GM23248 (cell line): ENCODE measurements at places on chromosomes 6 and 20. TPM values are rescaled to one million over a fixed set of nuclear protein-coding genes. Genes with fewer than 3 reads are reported as not detected.
A peak's percentile ranks its signal among the peaks of the same experiment; 100 is the strongest.

ARMH2 gene
- not detected in 2 replicates for total RNA-seq

CST4 gene
- not detected in 2 replicates for total RNA-seq

DEF6 gene
- total RNA-seq: 2.6 and 4.9 TPM in 2 replicates

GRCh38 chr20:61706259-61706961 is 359.3 kb downstream of the TAF4 start:
- H3K36me3 ChIP-seq: no peaks in the 10 kb centered on the region
- no peaks in the 10 kb centered on the region for H3K4me1 ChIP-seq
- H3K4me3 ChIP-seq: no peak overlapping the region
- no peak overlapping the region for H3K27ac ChIP-seq
- H3K27me3 ChIP-seq: 0 out of 2 replicates have a peak, but pooled peaks cover 3% of the 10 kb centered on the region

- H3K27me3 ChIP-seq: no peaks in the 10 kb centered on the region
- H3K4me1 ChIP-seq: peaks cover 43% of the 10 kb centered on the region
- peak; percentile 30 for DNase-seq
- H3K4me3 ChIP-seq: peak overlapping the region; percentile 84
These were observed 2.0 kb downstream of the FYN start for GRCh38 chr6:111871207-111871606.

- DNase-seq: no peak
- peaks cover 12% of the 10 kb centered on the region; the same call in 1 of the 2 replicates for H3K4me1 ChIP-seq
- H3K27me3 ChIP-seq: no peaks in the 10 kb centered on the region
- no peaks in the 10 kb centered on the region; the same call in none of the 2 replicates for H3K36me3 ChIP-seq
These were observed 3.7 kb downstream of the ACOT8 start for GRCh38 chr20:45853484-45853883.

GRCh38 chr20:2692886-2693285 is 306 bp downstream of the EBF4 start:
- no peaks in the 10 kb centered on the region for H3K4me1 ChIP-seq
- H3K27ac ChIP-seq: no peak overlapping the region
- H3K36me3 ChIP-seq: no peaks in the 10 kb centered on the region

DNA sequence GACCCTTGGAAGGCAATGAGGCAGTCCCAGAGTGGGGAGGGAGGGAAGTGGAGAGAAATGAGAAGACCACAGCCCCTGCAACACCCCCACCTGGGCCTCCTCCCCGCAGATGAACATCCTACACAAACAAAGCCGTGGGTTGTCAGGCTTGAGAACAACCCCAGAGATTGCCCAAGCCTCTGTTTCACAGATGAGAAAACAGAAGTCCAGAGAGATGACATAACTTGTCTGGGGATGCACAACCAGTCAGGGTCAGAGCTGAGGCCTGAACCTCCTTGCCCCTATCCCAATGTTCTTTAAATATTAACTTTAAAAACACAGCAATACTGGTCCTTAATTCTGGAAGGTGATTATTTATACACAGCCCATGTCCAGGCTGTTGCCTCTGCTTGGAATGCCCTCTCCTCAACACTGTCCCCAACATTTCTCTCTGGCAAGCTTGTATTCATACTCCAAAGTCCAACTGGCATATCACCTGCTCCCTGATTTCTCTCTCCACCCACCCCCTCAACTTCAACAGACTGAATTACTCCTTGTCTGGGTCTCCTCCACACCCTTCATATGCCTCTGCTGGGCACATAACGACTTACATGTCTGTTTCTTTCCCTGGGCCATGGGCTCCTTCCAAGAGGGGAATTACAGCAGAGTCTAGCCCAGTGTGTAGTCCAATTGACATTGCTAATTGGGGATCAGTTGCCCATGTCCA is 135.5 kb upstream of the LRFN2 start:
- H3K36me3 ChIP-seq: no peaks in the 10 kb centered on the region
- H3K4me3 ChIP-seq: no peak overlapping the region
- peak; percentile 62 for DNase-seq
- H3K27me3 ChIP-seq: no peaks in the 10 kb centered on the region
- H3K27ac ChIP-seq: no peak overlapping the region
- peaks cover 18% of the 10 kb centered on the region for H3K4me1 ChIP-seq

DNA sequence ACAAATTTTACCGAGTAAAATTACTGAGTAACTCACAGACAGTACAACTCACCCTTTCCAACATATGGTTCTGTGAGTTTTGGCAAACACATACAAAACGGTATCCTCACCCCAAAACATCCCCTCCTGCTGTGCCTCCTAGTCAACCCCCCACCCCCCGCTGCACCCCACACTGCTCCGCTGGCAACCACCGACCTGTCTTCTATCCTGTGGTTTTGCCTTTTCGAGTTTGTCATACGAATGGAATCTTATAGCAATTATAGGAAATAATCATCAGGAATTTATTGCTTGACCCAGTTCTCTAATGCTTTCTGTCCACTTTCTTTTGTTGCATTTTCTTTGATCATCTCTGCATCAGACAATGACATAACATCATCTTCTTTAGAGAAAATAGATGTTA is 312.3 kb downstream of the KIF16B start:
- H3K27me3 ChIP-seq: no peaks in the 10 kb centered on the region
- no peak overlapping the region for H3K4me3 ChIP-seq
- H3K4me1 ChIP-seq: peaks cover 3% of the 10 kb centered on the region; the same call in 1 of the 2 replicates
- no peaks in the 10 kb centered on the region for H3K36me3 ChIP-seq
- peak; percentile 54 for DNase-seq

DNA sequence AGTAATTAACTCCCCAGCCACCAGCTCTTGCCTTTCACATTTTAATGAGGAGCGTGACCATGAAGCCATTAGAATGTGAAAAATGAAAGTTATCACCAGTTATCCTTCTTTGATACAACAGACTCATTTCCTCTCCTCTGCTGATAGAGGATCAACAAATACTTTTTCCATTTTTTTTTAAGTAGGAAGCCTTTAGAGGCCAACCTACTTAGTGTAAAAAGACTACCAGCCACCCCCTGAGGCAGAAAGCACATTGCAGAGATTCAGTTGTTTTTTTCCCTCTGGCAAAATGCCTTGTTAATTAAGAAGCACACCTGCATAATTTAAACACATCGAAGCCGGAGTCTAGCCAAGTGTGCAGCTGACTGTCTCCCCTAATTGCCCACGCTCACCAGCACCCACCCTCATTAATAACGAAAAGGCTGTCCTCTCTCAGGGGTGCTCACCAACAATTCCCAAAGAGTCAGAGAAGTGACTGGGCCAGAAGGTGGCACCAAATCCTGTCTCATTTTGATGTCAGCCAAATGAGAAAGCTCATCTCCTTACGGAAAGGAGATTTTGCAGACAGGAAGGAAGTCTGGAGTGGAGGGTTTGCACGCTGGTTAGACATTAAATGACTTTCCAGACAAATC is 60.9 kb upstream of the MC3R start:
- no peak overlapping the region for H3K27ac ChIP-seq
- no peaks in the 10 kb centered on the region for H3K27me3 ChIP-seq
- no peaks in the 10 kb centered on the region for H3K4me1 ChIP-seq
- no peak overlapping the region for H3K4me3 ChIP-seq

DNA sequence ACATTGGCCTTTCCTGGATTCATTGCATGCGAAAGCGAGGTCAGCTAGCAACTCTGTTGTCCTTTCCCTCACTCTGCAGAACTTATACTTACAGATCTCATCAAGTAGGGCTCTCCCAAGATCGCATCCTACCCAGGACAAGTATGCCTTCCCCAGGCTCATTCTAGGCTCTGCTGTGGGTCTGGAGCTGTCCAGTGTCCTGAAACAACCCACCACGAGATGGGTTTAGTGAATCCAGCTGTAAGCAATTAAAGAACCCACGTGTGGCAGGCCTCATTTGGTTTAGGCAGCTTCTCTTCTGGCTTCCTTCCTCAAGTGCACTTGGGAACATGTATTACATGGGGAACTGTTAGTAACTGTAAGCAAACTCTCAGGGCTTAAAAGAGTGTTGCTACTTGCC is 406.5 kb upstream of the CHD6 start:
- H3K27ac ChIP-seq: no peak overlapping the region
- H3K4me1 ChIP-seq: no peaks in the 10 kb centered on the region
- DNase-seq: no peak
- no peak overlapping the region for H3K4me3 ChIP-seq
- no peaks in the 10 kb centered on the region for H3K27me3 ChIP-seq

- no peak overlapping the region for H3K27ac ChIP-seq
- H3K4me1 ChIP-seq: peaks cover 24% of the 10 kb centered on the region; the same call in 1 of the 2 replicates
- H3K27me3 ChIP-seq: no peaks in the 10 kb centered on the region
- H3K4me3 ChIP-seq: no peak overlapping the region
- no peak for DNase-seq
These were observed 100.0 kb downstream of the OR2B2 start for GRCh38 chr6:27812078-27812804.

DNA sequence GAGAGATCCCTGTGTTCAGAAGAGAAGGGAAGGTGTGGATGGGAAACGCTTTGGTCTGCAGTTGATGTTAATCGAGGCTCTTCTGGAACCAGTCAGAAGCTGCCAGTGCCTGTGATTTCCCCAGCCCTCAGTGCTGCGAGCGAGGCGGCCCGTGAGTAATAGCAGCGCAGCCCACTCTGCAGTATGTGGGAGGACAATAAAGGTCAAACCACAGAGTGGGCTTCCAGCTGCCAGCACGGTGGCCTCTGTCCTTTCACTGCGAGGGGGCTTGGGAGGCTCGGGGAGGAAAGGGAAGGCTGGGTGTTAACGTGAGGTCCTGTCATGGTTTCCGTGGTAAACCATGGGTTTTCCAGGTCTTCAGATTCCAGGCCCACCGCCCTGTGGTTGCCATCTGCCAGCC is 32.3 kb upstream of the TAGAP start:
- H3K27me3 ChIP-seq: peaks cover 16% of the 10 kb centered on the region; the same call in 1 of the 2 replicates
- H3K4me1 ChIP-seq: no peaks in the 10 kb centered on the region
- H3K4me3 ChIP-seq: no peak overlapping the region

DNA sequence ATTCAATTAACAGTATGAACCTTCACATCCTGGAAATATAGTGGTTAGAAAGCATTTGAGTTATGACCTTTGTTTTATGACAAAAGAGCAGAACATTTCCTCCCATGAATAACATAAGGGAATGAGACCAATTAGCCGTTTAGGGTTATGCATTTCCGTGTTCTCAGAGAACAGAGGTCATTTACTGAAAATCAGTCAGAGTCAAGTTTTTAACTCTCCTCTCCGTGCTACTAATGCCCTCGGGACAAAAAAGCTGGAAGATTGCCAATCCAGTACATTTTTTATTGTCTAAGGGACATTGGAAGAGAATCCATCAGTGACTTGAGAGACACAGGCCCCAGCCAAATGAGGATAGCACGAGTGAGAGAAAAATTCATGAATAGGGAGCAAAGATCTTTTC is 632.7 kb downstream of the RFPL4B start:
- no peaks in the 10 kb centered on the region for H3K27me3 ChIP-seq
- peaks cover 14% of the 10 kb centered on the region; the same call in 1 of the 2 replicates for H3K4me1 ChIP-seq
- H3K36me3 ChIP-seq: no peaks in the 10 kb centered on the region

GRCh38 chr20:51928931-51929330 is 126.6 kb upstream of the SALL4 start:
- no peaks in the 10 kb centered on the region for H3K36me3 ChIP-seq
- H3K27ac ChIP-seq: no peak overlapping the region
- DNase-seq: peak; percentile 14
- H3K4me3 ChIP-seq: no peak overlapping the region
- 0 out of 2 replicates have a peak, but pooled peaks cover 4% of the 10 kb centered on the region for H3K4me1 ChIP-seq
